Fibroblast of skin of right quadriceps (primary cell): ENCODE measurements at places on chromosomes 6 and 20.

- no peak for DNase-seq
Measured at GRCh38 chr6:156912431-156912830, 135.3 kb downstream of the ARID1B start.

DNA sequence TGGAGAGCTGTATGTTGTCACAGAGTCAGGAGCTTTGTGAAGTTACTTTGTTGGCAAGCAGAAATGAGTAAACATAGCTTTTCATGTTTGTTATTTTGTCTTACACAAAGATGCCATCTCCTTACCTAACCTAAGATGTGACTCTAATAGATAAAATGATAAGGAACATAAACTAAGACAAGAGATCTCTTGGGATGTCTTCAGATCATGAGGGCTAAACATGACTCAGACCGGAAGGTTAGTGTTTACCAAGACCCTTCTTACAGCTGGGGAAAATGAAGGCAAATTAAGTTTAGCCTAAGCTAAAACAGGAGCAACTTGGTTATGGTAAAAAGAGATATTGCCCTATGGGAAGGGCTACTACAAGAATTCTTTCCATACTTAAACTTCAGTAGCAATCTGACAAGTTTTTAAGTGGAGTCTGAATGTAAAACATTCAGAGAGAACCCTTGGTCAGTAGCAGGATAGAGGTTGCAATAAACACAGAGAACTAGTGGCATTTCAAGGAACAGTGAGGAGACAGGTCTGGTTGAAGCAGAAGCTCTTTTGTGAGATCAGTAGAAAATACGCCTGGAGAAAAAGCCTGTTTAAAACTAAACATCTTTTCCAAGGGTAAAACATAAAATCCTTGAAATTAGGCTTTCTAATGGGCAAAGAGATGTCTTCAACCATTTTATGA, 29.9 kb downstream of the SGK1 start:
- peak; percentile 8 for DNase-seq

DNA sequence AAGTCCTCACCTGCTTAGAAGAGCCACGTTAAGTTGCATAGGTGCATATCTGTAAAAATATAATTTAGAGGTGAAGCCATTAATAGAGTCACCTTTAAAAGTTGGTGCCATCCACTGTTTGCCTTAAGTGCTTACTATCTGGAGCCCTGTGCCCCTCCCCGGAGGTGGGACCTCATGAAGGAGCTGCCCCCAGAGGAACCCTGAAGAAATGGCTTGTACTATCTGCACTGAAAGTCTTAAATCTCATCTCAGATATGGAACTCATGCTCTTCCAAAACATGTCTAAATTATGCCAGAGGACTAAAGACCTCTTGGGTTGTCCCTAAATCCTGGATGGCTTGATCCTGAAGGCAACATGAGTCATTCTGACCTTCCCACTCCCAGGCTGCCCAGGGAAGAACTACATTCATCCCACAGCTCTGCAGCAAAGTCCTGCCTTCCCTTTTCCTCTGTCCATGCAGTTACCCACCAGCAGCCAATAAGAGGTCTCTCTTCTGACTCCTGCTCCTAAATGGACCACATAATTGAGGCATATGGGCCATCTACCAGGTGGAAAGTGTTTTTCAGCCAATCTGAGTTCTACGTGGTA, 85.3 kb downstream of the ASXL1 start:
- DNase-seq = no peak

DNA sequence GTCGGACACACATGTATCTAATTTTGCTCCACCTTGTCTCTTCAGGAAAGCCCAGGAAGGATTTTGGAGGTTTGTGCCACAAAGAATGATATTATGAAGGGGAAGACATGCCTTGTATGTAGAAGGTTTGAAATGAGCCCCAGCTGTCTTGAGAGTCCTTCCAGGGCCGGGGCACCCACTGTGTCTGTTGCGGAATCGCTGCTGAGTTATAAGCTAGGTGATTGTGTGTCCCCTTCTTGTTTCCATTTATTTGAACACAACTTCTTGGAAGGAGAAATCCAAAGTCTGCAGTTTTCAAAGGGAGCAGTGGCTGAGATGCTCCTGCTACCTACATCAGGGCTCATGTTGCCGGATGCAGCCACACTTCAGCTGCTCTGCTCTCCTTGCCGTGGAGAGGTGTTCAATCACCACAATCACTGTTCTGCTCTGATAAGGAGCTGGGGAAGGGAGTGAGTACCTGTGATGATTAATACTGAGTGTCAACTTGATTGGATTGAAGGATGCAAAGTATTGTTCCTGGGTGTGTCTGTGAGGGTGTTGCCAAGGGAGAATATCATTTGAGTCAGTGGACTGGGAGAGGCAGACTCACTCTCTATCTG, 828.6 kb downstream of the QKI start:
- DNase-seq = no peak

DNA sequence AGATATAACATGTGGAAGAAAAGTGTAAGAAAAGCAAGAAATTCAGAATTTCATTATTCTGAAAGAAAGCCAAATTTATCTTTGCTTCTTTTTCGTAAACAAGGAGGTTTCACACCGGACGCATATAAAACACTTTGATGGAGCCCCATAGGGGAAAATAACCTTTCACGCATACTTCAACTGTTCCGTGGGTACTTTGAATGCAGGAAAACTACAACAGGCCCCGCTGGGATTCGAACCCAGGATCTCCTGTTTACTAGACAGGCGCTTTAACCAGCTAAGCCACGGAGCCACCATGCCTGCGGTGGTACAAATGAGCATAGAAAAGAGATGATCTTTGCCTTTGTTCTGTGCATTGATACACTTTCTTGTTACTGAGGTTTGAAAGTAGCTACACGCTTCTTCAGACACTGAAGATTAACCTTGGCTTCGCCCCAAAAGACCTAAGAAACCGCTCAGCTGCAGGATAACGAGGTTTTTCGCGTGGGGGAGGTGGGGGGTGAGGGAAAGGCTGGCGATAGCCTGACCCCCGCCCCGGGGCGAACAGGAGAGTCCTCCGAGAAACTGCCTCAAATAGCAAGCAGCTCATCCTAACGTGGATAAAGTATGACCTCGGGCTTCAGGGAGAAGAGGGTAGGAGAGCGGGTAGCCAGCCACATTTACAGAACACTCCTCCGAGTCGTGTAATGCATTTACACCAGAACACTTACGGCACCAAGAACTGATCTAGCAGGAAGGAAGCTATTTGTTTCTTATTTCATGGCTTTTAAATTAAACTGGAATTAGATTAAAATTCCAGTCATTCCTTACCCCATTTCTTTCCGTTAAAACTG, 5.3 kb upstream of the HMGN4 start:
- DNase-seq = peak; percentile 92

GRCh38 chr6:149843051-149843633, 21.0 kb downstream of the LRP11 start:
- no peak for DNase-seq

DNA sequence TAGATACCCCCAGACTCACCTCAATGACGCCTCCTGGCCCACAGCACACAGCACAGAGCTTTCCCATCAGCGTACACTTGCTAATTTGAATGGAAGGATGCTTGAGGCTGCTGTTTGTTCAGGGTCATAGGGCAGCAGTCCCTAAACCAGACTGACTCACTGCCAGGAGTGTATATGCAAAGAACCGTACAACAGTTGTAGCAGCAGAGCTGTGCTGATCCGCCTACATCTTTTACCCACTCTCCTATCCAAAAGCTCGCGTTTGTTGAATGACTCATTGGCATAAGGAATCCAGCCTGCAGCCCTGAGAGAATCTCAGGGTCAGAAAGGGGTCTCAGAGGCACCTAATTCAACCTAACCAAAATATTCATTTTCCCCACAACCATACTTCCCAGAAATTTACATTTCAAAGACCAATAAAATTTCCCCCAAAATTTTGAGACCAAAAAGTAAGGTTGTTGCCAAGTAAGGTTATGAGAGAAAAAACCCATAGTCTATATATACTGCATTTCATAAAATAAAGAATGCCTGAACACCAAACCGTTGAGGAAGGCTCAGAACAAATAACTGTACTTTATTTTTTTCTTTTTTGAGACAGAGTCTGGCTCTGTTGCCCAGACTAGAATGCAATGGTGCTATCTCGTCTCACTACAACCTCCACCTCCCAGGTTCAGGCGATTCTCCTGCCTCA, 35.3 kb upstream of the CCND3 start:
- DNase-seq = peak; percentile 11

- peak; percentile 10 for DNase-seq
Measured at GRCh38 chr20:19552221-19553180, 205.6 kb upstream of the RIN2 start.

GRCh38 chr20:13142143-13142542, 78.9 kb upstream of the ISM1 start:
- peak; percentile 59 for DNase-seq

DNA sequence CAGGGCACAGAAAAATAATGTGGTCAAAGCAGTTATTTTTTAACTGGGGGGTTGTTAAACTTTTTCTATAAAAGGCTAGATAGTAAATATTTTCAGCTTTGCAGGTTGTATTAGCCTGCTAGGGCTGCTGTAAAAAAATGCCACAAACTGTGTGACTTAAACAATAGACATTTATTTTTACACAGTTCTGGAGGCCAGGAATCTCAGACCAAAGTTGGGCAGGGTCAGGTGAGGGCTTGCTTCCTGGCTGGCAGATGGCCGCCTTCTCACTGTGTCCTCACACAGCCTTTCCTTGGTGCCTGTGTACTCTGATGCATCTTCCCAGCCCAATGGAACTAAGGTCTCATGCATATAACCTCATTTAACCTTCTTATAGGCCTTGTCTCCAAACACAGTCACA, 294.7 kb downstream of the PTPRT start:
- no peak for DNase-seq

GRCh38 chr20:18058661-18059467, 1.1 kb upstream of the OVOL2 start:
- no peak for DNase-seq

DNA sequence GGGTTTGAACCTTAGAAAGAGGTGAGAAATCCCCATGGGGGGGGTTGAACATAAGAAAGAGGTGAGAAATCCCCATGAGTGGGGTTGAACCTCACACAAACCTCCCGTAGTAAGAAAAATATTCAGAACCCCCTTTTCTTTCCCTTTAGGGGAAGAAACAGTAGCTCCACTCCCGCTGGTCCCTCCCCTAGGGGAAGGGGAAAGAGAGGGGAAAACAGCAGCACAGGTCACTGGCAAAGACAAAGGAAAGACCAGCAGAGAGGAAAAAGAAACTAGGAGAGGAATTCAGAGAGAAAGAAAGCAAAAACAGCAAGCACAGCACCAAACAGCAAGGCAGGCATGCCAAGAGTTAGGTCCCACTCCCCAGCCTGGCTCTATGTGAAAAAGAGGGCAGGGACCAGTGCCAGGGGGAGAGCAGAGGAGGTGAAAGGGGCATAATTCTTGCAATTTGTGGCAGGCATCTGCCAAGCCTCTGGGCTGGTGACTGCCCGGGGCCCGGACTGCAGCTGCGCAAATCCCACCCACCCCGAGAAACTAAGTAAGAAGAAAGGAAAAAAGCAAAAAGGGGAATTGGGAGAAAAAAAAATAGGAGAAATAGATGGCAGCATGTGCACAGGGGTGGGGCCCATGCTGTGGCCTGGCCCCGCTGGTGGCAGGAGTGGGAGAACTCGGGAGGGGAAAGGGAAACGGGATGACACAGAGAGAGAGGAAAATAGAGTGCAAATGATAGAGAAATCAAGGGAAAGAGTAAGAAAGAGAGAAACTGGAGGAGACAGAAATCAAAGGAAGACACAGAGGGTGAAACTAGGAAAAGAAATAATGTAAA, 15.1 kb upstream of the GOPC start:
- no peak for DNase-seq

DNA sequence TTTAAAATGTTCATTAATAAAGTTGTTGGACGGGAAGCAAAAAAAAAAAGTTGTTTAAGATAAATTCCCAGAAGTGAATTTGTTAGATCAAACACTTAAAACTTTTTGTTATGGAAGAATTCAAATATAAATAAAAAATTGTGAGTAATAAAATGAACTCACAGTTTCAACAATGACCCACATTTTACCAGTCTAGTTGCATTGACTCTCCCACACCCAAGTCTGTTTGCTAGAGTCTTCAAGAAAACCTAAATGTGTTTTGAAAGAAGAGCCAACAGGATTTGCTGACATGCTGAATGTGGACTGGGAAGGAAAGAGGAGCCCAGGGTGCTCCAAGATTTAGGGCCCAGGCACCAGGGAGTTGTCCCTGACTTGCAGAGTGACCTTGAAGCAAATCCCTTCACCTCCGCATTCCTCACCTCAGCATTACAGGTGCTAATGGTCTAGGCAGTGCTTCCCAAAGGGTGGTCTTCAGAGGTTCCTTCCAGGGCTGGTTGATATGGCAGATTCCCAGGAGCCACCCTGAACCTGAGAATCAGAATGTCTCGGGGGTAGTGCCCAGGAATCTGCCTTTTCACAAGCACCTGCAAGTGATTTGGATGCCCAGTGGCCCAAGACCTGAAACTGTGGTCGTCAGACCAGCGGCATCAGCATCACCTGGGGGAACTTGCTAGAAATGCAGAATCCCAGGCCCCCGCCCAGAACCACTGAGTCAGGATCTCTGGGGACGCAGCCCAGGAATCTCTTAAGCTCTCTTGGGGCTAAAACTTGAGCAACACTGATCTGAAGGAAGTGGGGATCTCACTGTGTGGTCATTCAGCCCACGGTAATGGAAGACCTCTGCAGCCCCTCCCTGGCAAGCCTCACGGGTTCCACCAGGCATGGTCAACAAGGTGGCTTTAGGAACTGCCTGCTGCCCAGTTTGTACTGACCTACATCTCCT, 31.1 kb downstream of the POFUT1 start:
- no peak for DNase-seq

DNA sequence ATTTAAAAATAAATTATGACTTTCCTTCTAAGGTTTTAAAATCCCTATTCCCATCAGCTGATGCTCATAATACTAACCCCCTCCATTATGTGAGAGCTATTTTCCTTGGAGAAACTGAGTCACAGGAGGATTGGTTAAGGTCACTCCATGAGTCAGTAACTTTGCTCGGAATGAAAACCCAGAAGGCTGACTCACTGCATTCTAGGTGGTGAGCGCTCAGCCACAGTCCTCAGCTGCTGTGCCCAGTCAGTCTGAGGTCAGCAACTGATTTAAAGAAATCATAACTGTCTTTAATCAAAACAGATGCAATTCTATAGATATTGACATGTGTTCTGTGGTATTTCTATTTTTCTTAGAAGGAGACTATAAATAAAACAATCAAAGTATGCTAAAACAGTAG, 359.2 kb downstream of the GJA1 start:
- DNase-seq = peak; percentile 95

DNA sequence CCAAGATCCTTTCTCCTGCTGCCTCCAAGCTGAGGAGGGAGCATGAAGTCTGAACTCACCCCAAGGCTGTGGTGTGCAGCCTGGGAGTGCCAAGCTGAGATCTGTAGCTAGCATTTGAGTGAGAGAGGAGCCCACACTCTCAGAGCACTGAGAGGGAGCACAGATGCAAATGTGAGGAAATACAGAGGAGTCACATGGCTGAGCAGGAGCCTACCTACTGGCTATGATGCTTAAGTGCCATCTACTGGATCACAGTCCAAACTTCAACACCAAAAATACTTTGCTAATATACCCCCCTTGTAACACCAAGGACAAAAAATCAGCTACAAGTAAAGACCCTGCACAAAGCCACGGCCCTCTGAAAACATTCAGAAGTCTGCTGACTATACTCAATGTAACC, 94.4 kb upstream of the IMPG1 start:
- no peak for DNase-seq
